ENCODE measurements at places on chromosomes 5 and 9. TPM values are rescaled to one million over a fixed set of nuclear protein-coding genes. Genes with fewer than 3 reads are reported as not detected.

The SPOCK1 gene
- 1.4 TPM for total RNA-seq

The RNF14 gene
- total RNA-seq, result 55.3 TPM

The ADAMTSL1 gene
- total RNA-seq, result 1.8 TPM

The SPINK7 gene
- total RNA-seq, result not detected

The SPINK1 gene
- 1.4 TPM for total RNA-seq

The ST8SIA4 gene
- 1.00 TPM for total RNA-seq

The MEF2C gene
- total RNA-seq, result 3.4 TPM

The KCNV2 gene
- 1.4 TPM for total RNA-seq

The ACSL6 gene
- 0.28 TPM for total RNA-seq

The CTSV gene
- 50.5 TPM for total RNA-seq

The GGTA1 gene
- not detected for total RNA-seq

The SLC36A3 gene
- total RNA-seq, result not detected

The PCDHGA2 gene
- not detected for total RNA-seq

The MELK gene
- 71.4 TPM for total RNA-seq

The NFIB gene
- 5.0 TPM for total RNA-seq

The ZNF782 gene
- 2.6 TPM for total RNA-seq

The ENTREP1 gene
- total RNA-seq, result 7.5 TPM

The LIFR gene
- total RNA-seq, result 11.8 TPM

The TSTD2 gene
- total RNA-seq, result 13.0 TPM

The ARL14EPL gene
- not detected for total RNA-seq

The CFAP90 gene
- 0.33 TPM for total RNA-seq
